Stimulated activated CD4-positive, alpha-beta T cell treated with anti-CD3 and anti-CD28 coated beads, Interleukin-1b, Interleukin-23, amount 100 ng/mL, for 1 hour (primary cell): ENCODE measurements at places on chromosomes 7 and 10.

GRCh38 chr10:133368153-133368552, 5.0 kb downstream of the ECHS1 start:
- no peak for DNase-seq

- DNase-seq, result no peak
Measured at GRCh38 chr7:140541513-140542227, 62.4 kb upstream of the MKRN1 start.

DNA sequence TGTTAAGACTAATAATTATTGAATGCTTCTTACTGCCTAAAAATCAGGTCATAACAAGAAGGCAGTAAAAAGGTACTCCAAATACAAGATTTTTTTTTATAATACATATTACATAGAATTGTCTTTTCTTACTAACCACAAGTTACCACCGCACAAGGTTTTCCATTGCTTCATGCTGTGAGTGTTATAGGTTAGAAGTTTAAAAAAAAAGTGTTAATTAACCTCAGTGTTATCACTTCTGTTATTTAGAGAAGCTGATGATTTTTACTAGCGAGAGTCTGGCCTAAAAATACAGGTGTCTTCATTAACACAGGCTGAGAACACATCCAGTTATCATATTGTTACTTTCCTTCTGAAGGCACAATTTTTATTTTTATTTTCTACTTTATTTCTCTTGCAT, 1281.9 kb upstream of the CELF2 start:
- no peak for DNase-seq

GRCh38 chr10:75865413-75866299, 434.2 kb downstream of the LRMDA start:
- no peak for DNase-seq

DNA sequence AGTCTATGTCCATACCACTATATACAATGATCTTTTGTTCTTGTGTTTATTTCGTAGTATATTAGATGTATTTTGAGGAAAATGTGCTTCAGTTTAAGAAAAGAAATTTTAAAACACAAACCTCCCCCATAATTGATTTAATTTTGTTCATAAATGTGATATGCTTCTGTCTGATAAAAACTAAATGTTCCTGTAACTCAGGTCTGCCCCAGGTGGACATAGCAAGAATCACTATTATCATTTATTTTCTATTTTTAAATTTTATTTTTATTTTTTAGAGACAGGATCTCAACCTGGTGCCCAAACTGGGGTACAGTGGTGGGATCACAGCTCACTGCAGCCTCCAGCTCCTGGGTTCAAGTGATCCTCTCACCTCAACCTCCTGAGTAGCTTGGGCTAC, 43.2 kb downstream of the BEND7 start:
- DNase-seq, result no peak

DNA sequence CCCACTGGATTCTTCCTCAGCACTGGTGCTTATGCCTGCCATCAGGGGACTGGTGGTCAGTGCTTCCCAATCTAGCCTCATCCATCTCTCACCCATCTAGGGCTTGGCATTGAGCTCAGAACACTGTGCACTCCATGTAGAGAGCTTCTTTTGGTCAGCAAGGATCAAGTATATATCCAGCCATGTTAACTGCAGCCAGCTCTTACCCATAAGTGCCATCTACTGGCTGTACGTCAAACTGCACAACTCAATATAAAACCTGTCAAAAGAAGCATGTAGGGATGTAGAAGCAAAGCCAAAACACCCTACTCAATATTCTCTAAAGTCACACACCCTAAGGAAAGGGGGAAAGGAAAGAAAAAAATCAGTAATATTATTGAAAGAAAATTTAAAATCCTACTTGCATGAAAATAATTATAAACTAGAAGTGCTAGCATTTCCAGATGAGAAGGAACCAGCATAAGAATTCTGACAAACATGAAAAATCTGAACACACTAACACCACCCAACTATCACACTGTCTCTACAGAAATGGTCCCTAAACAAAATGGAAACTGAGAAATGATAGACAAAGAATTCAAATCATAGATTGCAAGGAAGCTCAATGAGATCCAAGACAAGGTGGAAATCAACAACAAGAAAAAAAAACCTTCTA, 531.1 kb upstream of the STEAP1 start:
- no peak for DNase-seq

- DNase-seq, result no peak
Measured at GRCh38 chr10:30756151-30756550, 126.6 kb upstream of the LYZL2 start.

DNA sequence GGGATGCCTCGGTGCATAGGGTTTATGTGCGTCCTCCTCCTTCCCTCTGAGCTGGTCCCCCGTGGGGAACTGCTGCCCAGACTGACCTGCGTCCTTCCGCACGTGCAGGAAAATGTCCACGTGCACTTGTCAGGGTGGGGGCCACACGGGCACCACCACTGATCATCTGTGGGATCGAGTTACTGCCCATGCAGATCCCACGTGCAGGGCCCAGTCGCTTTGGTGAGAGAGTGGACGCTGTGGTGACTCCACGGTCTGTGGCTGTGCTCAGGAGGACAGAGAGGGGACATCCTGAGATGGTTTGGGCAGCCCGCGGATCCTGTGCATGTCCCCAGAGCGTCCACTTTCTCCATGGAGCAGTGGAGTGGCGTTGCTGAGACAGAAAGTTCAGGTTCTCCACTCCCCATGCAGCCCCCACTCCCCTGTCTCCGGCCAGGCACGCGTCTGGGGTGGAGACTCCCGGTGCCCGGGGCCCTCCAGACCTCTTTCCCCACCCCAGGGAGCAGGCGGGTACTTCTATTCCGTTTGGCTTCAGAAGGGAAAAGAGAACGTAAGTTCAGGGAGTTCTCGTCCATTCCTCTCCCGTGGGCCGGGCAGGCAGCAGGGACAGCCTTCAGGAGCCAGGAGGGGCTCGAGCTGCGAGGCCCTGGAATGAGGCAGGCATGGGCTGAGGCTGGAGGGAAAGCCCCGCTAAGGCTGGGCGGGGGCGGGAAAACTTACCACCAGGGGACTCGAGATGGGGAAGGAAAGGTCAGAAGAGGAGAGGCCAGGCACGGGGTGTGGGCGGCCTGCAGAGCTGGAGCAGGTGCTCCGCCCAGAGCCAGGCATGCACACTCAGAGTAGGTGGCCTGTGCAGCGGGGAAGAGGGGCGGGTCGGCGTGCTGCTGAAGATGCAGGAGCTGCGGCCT, 59.9 kb downstream of the EGFR start:
- no peak for DNase-seq

DNA sequence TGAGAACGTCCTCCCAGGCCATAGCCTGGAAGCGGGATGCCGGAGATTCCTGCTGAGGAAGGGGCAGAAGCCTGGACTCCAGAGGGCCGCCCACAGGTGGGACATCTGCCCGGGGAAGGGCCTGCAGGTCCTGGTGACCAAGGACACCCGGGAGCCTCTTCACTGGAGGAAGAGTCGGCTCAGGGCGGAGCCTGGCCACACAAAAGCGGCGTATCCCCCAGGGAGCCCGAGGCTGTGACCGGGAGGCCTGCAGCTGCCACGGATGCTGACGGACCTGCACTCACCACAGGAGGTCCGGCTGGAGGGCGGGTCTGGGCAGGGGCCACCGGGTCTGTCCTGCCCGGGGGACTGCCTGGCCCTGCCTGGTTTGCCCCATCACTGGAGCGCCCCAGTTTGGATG, 15.5 kb upstream of the ADGRA1 start:
- no peak for DNase-seq

DNA sequence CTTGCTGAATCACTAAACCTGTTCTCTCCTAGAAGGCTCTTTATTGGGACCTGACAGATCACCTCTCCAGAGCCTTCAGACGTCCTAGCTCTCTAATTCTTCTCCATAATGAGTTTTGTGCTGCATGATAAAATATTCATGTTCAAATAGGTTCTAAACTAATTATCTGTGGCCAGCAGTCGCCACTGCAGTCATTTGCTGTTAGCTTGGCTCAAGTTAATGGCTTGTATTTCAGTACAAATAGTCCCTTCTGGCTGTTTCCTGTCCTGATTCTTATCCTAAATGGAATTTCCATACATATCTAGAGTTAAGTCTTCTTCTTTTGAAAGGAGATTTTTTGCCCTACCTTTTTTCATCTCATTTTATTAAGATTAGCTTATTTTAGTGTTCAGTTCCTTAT, 303.2 kb downstream of the EXOC4 start:
- DNase-seq, result no peak

DNA sequence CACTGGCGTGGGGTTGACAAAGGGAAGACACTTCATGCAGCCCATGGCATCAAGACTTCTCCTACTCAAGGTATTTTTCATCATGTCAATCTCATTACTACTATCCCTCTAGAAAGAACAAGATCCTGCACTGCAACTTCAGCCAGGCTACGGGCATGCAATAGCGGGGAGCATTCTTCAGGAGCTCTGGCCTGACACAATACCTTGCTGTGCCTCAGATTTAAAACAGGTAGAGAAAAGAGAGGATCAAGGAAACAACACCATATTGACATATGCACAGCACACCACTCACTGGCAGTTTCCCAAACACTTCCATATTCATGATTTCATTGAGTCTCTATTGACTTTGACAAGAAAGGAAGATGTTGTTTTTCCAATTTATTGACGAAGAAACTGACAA, 51.5 kb downstream of the DOCK4 start:
- no peak for DNase-seq

GRCh38 chr10:79220307-79220706, 127.0 kb upstream of the PPIF start:
- DNase-seq, result no peak

GRCh38 chr10:62083412-62084267, 182.1 kb downstream of the ARID5B start:
- no peak for DNase-seq

DNA sequence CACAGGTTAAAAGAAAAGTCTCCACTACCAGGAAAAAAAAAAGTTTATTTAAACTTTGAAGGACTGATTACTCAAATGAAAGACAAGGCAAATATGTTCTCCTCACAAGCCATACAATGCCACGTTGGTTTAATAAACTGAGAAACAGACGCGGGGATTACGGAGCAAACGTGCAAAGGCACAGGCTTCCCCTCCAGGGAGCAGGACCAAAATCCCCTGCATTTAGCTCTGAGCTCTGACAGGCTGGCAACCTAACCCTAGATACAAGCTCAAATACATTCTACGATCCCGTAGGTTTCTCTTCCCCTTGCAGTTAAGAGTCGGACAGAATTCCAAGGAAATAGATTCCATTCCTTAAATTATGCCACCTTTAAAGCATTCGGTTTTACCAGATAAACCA, 7.7 kb upstream of the GRB10 start:
- DNase-seq, result no peak

DNA sequence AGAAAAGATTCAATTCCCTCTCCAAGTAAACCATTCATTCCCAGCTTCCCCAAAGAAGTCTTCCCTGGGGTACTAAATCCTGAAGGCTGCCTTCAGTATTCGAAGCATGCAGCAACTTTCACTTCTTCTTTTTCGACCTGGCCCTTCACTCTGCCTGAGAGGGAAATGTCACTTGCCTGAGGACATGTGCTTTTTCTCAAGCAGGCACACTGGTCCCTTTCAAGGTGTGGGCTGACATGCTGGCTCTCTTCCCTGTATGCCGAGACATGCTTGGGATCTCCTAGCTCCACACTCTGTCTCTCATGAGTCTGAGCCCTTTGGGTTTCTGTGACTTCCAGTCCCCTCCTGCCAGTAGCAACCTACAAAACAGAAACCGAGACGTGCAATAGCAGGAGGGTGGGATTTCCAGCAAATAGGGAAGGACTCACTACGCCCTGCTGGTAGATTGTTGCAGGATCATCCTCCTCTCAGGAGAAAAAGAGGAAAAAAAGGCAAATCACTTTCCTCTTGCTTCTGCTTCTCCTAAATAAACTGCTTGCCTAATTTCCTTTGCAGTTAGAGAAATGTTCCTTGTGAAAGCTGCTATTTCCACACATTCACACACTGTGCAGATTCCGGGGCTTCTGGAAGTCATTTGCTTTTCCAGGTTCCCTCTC, 33.5 kb downstream of the FIGNL1 start:
- DNase-seq, result no peak

- DNase-seq, result no peak
Measured at GRCh38 chr7:78101076-78101475, 302.5 kb downstream of the PHTF2 start.

GRCh38 chr7:154777023-154777422, 225.9 kb downstream of the PAXIP1 start:
- DNase-seq, result no peak

DNA sequence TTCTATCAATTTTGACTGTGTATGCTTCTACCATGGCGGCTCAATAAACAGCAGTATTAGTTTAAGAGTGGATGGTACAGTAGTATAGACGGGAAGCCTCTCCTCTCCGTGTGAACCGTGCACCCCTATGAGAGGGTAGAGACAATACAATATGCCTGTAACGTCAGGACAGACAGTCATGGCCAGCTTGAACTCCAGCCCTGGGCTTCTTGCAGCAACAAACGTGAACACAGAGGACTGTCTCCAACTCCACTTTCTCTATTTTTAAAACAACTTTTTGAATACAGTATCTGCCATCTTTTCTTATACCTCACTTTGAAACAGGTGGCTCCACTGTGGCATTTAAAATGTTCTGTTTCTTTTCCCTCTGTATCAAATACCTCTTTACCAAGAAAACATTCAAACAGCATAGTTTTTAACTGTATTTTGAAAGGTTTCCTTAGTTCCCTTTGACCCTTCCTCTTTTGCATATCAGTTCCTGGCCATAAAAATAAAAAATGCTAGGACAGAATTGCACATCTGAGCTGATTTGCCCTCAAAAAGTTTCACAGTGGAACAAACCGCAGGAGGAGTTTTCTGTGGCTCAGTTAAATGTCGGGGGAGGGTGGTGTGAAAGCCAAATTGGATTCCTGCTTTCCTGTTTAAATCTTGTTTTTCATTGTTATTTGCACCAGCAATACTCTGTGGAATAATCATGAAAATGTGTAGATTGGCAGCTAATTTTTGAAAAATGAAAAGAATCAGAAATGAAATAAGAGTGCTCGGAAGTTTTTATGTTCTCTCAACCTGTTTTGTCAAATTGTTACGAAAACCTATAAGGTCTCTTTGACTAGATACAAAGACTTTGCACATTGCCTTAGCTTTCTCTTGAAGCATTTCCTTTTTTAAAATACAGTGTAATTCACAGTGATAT, 8.0 kb downstream of the IKZF1 start:
- DNase-seq, result no peak

DNA sequence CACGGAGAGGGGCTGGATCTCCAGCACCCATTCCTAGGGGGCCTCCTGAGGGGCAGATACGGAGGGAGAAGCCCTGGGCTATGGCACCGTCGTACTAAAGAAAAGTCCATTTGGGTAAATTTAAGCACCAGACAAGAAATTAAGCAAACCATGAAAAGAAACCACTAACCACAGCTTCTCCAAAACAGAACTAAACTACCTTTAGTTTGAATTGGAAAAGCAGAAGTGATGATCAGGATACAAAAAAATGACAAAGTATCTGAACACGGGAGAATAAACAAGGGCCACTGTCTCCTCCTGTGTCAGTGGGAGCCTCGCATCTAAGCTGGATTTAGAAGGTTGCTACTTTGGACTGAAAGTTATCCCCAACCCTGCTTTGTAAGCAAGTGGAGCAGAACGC, 69.1 kb downstream of the DIP2C start:
- DNase-seq, result no peak

- no peak for DNase-seq
Measured at GRCh38 chr7:37826825-37827224, 21.6 kb upstream of the NME8 start.

- no peak for DNase-seq
Measured at GRCh38 chr10:113631684-113632367, 32.0 kb downstream of the NRAP start.
